Spinal cord (tissue), 10 donors: ENCODE measurements at places on chromosomes 6 and 20.

DNA sequence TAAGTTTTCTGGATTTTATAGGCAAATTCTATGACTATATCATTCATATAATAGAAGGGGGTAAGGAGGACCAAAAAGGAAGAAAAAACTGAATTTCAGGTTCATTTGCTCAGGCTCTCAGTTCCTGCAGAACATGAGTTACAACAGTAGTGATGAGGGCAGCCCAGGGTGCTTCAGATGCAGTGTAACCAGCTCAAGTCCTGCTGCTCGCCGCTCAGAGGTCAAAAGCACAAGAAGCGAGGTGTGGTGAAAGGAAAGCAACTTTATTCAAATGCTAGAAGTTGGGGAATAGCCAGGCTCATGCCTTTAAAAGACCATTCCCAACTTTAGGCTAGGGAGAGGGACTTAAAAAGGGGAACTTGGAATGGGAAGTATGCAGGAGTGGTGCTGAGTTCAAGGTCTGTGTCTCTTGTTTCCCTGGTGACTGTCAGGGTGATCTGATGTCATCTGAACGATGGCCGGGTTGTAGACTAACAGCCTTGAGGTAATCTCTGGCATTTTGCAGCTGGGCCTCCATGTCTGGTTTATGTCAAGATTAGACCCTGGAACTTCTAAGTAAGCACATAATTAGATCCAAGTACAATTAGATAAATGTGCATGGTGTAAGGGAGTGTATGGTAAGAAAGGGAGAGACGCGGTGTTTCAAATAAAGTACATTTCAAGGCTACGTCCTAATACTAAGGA lies 14.5 kb upstream of the SEC63 start:
- no peak for DNase-seq

DNA sequence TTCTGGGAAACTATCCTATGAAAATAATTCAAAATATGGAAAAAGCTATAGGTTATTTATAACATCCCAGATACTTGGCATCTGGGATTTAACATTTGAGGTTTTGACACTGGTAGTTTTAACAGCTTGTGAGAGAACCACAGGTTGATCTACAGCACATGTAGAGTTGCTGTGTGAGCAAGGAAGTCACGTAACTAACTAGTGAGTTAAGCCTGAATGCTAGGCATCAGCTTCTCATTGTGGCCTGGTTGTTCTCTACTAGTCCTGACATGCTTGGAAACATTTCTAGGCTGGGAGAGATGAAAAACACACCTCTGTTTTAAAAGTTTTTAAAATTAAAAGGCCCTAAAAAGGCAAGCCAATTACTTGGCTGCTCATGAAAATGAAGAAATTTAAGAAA lies 28.2 kb downstream of the ESF1 start:
- no peak for DNase-seq

DNA sequence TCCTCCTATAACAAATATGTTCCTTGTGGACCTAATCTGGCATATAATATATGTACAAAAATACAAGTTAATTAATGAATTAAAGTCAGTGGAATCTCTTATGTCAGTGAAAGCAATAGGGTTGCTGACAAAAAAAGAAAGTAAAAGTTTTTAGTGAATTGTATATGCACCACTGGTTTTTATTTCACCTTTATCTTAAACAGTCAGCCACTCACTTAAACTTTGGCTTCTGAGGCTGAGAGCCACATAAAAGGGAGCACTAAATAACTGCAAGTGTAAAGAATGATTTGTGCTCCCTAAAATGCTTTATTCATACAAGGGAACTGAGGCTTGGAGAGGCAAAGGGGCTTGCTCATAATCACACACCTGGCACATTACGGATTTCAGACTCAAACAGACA lies 9.9 kb upstream of the F13A1 start:
- DNase-seq, result no peak

DNA sequence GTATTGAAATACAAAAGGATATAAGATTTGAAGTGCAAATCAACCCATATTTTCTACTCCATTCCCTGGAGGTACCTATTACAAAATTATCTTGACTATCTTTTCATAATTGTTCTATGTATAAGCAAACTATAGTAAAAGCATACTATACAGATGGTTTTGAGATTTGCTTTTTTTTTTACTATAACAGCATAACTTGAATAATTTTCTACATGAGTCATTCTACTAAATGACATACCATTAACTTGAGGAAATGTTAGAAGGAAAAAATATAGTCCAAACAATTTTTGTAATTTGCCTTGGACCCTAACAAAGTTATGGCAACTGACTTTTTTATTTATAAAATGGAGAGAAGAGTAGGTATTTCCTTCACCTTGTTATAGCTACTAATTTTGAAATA lies 472.7 kb downstream of the PKHD1 start:
- no peak for DNase-seq

GRCh38 chr6:42163981-42164380 lies 9.2 kb upstream of the GUCA1A start:
- no peak for DNase-seq

- DNase-seq, result no peak
Observed at GRCh38 chr6:162864911-162865310, 137.1 kb downstream of the PACRG start.

DNA sequence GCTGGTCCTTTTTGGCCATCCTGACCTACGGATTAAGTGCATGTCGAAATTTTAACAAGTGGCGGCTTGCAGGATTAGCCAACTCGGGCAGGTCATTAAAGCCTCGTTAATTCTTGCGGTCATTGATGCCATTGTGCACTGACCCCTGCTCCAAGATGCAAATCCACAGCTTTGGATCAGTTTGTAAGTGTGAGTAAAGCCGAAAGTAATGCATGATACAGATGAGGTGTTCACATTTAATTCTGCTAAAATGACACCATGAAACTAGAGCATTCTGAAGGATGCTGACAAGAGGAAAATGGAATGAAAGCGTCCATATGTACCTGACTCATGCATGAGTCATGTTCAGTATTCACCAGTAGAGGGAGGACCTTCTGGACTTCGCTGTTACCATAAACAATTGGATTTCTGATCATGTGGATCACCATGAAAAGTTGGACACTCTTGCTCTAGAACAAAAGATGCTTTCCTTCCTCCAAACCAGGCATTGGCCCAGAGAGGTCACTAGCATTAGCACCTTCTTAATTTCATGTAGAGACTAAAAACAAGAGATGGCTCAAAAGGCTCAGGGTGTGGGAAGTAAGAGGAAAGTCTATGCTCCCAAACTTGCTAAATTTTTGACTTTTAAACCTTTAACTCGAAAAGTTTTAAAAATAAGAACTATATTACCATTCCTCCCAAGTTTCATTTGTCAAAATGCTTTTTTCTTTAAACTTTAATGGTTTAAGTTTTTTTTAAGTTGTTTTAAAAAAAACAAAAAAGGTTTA lies 48.0 kb downstream of the MUC22 start:
- DNase-seq, result no peak

GRCh38 chr20:834151-834746 lies 734 bp downstream of the FAM110A start:
- no peak for DNase-seq

DNA sequence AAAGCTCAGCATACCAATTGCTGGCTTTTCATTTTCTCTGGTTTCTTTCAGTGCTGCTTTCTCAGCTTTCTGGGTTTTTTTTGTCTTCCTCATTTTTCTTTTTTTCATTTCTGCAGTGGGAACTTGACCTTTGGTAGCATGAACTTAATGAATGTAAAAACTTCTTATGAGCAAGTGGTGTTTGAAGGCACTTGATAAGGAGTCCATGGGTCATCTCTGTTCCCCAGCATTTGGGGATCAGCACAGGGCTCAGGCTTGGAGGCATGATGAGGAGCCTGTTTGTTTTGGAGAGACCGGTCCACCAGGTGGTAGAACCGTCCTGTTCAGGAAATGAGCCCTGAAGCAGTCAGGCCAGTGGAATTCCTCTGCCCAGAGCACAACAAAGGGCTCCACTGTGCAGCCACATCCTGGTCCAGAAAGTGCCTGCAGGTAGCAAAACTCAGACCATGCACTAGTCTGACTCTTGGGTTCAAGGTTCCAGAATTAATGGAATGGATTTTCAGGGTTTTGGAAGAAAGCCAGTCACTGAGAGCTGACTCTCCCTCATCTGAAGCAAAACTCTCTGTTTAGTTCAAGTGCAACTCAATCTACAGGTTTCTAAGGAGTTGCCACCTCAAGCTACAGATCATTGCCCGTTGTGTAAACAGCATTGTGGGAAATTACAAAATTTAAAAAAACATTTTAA lies 52.3 kb upstream of the ADGRF1 start:
- DNase-seq, result no peak

DNA sequence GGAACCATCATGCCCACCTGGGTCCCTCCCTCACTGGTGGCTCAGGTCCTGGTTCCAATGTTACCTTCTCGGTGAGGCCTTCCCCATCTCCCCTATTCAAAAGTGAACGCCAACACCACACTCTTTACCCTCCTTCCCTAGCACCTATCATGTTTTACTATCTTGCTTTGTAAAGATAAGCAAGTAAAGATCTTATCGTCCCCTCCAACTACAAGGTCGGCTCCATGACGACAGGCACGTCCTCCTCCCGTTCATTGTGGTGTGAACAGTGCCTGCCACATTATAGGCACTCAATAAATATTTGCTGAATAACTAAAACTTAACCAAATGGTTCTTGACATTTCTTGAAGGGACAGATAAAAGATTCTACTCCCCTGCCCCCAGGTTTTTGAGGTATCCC lies 147.1 kb downstream of the PREX1 start:
- no peak for DNase-seq

GRCh38 chr6:63609231-63609630 lies 26.4 kb upstream of the PHF3 start:
- DNase-seq, result no peak

DNA sequence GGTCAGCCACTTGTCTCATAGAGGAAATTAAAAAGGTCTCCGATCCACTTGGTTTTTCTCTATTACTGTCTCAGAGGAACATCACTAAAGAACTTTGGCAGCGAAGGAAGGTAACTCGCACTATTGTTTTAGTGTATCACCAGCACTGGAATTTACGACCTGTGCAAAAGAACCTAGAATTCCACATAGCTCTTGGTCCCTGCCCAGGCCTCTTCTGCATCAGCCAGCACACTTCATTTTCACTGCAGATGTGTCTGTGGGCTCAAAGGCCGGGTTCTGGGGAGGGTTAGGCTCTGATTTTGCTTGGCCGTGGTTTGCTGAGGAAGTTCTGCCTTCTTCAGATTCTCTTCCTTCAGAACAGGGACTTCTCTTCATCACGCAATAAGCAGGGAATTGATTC lies 102.8 kb upstream of the TMEM181 start:
- DNase-seq, result no peak

DNA sequence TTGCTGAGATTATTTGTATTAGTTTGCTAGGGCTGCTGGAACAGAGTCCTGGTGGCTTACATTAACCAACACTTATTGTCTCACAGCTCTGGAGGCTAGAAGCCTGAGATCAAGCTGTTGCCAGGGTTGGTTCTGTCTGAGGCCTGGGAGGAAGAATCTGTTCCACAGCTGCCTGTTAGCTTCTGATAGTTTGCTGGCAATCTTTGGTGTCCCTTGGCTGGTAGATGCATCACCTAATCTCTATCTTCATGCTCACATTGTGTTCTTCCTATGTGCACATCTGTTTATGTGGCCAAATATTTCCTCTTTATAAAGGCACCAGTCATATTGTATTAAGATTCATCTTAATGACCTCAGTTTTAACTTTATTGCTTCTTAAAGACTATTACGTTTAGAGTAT lies 19.5 kb downstream of the SF3B5 start:
- no peak for DNase-seq

DNA sequence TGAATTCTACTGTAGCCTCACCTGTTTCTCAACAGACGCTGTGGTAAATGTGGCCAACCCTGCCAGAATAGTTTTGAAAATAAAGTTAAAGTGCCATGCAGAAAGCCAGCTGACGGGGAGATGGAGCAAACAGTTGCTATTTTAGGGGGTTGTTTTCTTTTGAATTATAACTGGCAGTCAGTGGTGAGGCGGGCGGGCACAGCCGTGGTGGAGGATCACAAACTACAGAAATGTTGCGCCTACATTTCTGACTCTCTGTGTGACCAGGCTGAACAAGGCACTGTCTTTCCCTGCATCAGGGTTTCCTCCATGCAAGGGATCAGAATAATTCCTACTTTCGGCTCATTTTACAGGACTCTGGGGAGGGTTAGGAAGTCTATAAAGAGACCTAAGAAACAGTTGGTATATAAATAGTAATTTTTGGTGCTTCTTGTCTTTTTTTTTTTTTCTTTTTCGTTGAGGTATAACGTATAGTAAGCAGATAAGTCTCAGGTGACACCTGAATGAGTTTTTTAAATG lies 17.2 kb downstream of the CHMP4B start:
- DNase-seq, result peak; percentile 61

DNA sequence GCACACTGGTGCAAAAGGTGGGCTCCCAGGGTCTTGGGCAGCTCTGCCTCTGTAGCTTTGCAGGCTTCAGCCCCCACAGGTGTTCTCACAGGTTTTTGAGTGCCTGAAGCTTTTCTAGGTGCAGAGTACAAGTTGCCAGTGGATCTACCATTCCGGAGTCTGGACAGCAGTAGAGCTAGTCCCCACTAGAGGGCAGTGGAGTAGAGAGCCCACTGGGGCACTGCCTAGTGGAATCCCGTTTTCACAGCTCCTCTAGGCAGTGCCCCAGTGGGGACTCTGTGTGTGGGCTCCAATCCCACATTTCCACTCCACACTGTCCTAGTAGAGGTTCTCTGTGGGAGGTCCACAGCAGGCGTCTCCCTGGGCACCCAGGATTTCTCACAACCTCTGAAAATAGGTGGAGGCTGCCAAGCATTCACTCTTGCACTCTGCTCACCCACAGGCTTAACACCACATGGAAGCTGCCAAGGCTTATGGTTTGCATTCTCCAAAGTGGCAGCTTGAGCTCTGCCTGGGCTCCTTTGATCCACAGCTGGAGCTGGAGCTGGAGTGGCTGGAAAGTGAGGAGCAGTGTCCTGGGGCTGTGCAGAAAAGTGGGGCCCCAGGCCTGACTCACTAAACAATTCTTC lies 86.3 kb upstream of the PROKR2 start:
- DNase-seq, result no peak

- no peak for DNase-seq
Observed at GRCh38 chr6:6893701-6894100, 214.1 kb upstream of the RREB1 start.

- DNase-seq, result no peak
Observed at GRCh38 chr6:43798688-43799444, 28.9 kb downstream of the VEGFA start.
